ENCODE measurements at places on chromosomes 2 and 18. TPM values are rescaled to one million over a fixed set of nuclear protein-coding genes. Genes with fewer than 3 reads are reported as not detected.

XIRP2 gene
- not detected for total RNA-seq

- DNase-seq: no peak
These were observed 89.0 kb downstream of the RAPH1 start for GRCh38 chr2:203446071-203446481.

- no peak for DNase-seq
These were observed 378.6 kb upstream of the CWC22 start for GRCh38 chr2:180385601-180386201.

RASGRP3 gene
- total RNA-seq: 4.1 TPM

BBS5 gene
- 7.9 TPM for total RNA-seq

All from suprapubic skin (tissue), 4 donors.